ENCODE measurements at places on chromosomes 2 and 18.

DNA sequence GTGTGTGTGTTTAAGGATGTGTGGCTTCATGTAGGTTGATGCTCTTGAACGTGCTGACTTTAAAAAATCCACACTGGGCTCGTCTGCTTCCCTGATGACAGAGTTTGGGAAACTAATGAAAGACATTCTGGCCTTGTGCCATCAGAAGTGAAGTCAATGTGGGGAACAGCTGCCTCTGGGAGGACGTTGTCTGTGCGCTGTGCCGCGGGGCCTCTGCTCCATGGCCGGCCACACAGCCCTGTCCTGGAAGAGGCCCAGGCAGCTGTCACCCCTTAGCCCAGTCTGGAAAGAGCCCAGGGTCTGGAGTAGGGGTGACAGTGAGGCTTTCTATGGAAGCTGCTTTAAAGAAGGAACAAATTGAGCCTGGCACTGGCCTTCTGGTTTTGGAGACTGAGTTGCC lies 155.8 kb downstream of the SH3RF3 start:
- DNase-seq: peak; percentile 84

DNA sequence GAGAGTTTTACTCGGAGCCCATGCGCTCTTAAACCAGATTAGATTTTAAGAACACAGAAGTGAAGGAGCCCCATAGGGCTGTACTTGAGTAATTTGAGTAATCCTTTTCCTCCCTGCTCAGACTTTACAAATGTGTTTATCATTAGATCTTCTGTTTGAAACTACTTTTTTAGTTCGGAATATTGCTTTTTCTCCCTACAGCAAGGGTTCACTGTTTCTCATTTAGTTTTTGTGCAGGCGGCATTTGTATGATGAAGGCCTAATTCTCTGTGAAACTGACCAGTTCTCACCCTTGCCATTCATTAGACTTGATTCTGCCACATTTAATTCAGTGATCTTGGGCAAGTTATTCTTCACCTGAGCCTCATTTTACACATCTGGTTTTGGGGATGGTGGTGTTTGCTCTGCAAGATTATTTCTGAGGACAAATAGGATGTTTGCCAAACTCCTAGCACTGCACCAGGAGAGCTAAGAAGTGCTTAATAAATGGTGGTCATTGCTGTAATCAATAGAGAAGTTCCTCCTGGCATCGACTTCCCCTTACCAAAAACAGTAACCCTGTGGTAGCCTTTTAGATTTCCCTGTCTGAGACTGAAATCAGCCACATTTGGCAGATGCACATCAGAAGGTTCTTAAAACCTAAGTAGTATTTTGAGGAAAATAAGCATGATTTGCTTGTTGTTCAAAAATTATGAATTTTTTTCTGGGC lies 2.2 kb downstream of the B3GNT2 start:
- DNase-seq: no peak

DNA sequence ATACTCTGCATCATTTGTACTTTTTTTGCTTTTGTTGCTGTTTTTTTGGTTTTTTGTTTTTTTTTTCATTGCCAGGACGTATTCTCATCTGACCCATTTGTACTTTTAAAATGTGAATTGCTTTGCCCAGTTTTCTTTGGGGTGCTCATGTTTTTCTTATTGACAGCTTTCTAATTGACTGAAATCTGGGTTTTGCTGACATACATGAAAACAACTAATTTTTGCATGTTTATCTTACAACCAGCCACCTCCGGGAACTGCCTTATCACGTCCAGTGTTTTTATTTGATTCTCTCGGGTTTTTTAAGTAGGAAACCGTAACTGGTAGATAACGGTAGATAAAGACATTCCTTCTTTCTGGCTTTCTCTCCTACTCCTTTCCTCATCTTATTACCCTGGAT lies 38.6 kb downstream of the SNORC start:
- no peak for DNase-seq

- DNase-seq: no peak
Measured at GRCh38 chr2:171568089-171568488, 45.8 kb downstream of the CYBRD1 start.

- no peak for DNase-seq
Measured at GRCh38 chr2:178807227-178808008, at the start of gene TTN. Gene TTN (minus strand): TSS chr2:178807423. CDS start chr2:178804642, 2,781 bp downstream.

DNA sequence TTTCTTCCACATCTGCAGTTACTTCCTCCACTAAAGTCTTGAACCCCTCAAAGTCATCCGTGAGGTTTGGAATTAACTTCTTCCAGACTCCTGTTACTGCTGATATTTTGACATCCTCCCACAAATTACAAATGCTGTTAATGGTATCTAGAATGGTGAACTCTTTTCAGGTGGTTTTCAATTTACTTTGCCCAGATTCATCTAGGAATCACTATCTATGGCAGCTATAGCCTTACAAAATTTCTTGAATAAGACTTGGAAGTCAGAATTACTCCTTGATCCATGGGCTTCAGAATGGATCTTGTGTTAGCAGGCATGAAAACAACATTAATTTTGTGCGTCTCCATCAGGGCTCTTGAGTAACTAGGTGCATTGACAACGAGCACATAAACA lies 19.9 kb downstream of the EPAS1 start:
- DNase-seq: no peak

- no peak for DNase-seq
Measured at GRCh38 chr2:100844514-100844913, 24.6 kb downstream of the NPAS2 start.

DNA sequence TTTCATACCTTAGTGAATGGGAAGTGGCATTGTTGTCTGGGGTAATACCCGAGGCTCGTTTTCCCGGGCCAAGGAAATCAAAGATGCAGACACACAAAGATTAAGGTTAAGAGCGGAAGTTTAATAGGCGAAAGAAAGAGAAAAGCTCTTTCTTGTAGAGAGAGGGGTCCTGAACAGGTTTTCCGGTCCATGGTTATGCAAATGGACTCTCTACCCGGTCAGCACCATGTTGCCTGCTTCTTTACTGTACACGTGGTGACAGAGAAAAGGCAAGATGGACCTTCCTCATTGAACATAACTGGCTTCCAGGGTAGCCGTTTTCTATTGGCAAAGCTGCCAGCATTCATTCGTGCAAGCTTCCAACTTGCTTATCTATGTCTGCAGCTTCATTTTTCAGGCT lies 2063.5 kb downstream of the SUCLG1 start:
- no peak for DNase-seq
